ENCODE measurements at places on chromosomes 4 and X.

GRCh38 chr4:8380511-8381415, 59.8 kb downstream of the ACOX3 start:
- DNase-seq, result no peak

DNA sequence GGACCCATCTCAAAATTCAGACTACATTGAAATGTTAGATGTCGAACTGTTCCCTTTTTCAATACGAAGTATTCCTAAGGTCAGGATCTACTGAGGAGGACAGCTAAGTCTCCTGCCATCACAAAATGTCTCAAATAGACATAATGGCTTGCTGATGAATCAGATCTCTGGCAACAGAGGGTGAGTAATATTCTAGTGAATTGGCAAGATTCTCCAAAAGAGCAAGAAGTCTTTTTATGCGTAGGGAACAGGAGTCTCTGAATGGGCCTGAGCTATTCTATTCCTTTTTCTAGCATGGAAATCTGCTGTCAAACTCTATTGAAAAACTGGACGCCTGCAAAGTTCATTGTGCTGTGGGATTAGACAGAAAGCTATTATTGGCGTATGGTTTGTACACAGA, 145.4 kb downstream of the FNIP2 start:
- no peak for DNase-seq

- DNase-seq, result no peak
Observed at GRCh38 chr4:56208103-56208502, 179.2 kb downstream of the AASDH start.

- DNase-seq, result no peak
Observed at GRCh38 chr4:176044589-176044951, 21.1 kb upstream of the WDR17 start.

DNA sequence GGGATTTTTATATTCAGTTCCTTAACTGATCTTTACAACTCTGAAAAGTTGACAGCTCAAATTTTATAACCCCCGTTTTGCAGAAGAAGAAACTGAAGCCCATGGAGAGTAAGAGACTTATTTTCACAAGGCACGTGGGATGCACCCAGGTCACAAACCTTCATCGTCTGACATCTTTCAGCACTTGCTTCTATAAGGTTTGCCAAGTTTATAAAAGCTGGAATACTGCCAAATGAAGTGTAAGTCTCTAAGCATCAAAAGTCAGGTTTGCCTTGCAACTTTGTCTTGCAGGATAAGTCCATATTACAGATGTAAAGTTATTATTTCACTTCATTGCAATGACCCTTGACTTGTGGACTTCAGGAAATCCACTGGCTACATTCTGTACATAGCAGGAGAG, 6.3 kb upstream of the KCNIP4 start:
- DNase-seq, result no peak

DNA sequence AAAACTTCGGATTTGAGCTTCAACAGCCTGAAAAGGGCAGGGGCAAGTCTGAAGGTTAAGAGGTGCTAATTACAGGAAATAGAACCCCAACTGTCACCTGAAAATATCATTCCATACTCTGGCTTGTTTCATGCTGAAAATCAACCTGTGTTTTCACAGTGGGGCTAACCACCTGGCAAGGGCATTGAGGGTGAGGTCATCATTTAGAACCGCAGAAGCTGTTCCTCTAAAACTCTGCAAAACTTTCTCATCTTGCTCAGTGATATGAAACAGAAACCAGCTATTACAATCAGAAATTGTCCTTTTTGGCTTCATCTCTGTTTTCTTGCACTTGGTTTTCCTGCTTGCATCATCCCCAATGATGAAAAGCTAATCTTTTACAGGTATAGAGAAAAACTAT, 247.6 kb downstream of the DCLK2 start:
- no peak for DNase-seq

GRCh38 chr4:23938796-23939195, 48.9 kb upstream of the PPARGC1A start:
- DNase-seq, result no peak

- no peak for DNase-seq
Observed at GRCh38 chr4:82017680-82018079, 356.1 kb downstream of the HNRNPD start.

GRCh38 chrX:53269536-53270107, 11.8 kb downstream of the IQSEC2 start:
- no peak for DNase-seq

DNA sequence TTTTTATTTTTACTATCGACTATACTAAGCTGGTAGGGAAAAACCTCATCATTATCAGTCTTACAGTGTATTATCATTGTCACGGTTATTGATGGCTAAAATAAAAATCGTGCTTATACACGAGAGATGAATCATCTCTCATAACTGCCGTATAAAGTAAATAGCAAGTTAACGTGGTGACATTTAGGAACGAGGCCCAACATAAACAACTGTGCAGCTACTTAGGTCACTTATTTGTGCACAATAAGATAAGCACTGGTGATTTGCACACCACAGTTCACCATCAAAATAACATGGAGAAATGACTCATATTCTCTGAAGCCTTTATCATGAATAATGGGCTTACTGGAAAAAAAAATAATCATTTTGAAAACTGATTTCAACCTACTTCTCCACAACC, 482.0 kb upstream of the TENM3 start:
- DNase-seq, result no peak

DNA sequence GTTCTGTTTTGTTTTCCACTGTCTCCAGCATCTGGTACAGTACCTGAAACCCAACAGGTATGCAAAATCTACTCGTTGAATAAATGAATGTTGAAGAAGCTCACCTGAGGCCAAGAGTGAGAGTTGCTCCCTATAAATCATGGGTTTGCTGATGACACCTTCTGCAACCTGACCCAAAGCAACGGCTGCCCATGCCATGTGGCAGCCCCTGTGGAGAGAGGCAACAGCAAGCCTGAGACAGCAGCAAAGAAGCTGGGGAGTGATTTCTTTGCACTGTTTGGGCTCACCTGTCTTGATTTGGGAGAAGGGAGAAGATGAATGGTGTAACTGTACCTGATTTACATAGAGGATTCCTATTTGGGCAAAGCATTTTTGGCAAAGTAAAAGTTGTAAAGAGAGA, 119.8 kb upstream of the GPC4 start:
- DNase-seq, result no peak

- DNase-seq, result no peak
Observed at GRCh38 chr4:68074397-68074796, 55.3 kb downstream of the TMPRSS11F start.

Data from thoracic aorta (tissue), 2 donors.